CD4-positive, alpha-beta T cell treated with Interleukin-15 for 1 hour (primary cell): ENCODE measurements at places on chromosomes 11 and 22.
A peak's percentile ranks its signal among the peaks of the same experiment; 100 is the strongest.

DNA sequence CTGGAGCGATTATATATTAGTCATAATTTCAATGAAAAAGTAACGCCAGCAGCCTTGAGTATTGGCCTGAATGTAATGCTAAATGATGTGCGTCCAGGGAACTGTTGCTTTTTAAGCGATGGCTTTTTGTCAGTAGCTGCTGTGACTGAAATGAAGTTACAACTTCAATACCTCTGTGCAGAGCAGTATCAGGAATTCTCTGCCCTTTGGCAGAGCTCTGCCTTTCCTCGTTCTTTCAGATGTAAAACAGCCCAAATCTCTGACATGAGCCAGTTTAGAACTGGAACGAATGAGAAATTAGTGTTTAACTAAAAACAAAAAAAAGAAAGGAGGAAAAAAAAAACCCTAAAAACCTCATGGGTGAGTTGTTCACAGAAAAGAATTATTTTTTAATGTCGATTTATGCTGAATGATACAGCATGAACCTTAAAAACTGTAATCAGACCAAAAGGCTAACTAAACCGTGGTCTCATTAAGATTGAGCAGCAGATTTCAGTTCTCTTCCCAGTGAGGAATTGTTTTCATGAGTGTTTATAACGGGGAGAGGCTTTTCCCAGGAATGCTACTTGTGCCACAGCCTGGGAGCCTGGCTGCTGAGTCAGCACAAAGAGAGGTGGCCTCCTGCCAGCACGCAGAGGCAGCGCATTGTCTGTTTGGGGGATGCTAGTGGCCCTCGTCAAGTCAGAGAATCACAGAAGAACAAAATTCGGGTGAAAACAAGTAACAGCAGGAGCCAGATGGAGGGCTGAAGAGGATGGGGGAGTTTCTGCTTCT is 146.2 kb upstream of the RASSF10 start:
- DNase-seq, result no peak

- no peak for DNase-seq
Observed at GRCh38 chr22:43627485-43628213, 184.5 kb downstream of the EFCAB6 start.

DNA sequence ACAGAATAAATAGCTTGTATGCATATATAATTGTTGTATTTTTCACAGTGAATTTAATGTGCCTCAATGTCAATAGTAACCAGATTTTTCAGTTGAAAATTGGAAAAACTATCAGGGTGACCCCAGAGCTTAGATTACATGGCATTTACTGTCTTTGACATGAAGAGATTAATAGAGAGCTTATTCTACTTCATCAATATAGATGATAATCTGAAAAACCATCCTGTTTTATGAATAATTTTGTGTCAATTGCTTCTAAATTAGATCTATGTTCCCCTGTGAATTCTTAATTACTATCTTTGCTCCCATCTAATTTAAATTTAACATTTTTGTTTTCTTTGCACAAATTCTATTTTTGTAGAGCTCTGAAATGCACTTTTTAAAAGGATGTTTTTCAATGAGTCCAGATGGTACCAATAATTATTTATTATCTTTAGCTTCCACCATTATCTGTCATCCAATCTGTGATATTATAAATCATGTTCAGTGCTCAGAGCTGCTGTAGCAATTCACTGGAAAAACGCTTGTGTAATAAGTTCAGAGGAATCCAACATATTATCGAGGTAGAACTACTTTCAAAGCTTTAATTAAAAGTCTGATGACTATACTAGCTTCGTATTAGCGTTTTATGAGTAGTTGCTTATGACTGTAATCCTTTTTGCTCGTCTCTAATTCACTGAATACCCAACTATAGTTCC is 291.4 kb downstream of the JRKL start:
- DNase-seq, result no peak

DNA sequence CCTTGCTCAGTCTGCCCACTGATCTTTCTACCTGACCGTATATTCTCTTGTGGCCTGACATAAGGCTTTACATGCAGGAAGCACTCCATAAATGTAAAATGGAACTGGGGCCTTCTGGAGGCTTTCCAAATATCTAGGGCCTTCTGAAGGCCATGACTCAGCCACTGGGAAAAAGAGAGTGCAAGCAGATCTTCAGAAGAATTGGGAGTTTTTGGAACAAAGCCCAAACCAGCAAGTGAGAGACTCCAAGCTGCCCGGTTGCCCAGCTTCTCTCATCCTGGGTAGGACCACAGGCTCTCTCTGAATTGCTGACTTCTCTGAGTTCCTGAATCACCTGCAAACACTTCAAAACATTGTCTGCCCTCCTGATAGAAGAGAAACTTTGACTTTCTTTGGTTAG is 107.9 kb upstream of the BMAL1 start:
- DNase-seq, result no peak

DNA sequence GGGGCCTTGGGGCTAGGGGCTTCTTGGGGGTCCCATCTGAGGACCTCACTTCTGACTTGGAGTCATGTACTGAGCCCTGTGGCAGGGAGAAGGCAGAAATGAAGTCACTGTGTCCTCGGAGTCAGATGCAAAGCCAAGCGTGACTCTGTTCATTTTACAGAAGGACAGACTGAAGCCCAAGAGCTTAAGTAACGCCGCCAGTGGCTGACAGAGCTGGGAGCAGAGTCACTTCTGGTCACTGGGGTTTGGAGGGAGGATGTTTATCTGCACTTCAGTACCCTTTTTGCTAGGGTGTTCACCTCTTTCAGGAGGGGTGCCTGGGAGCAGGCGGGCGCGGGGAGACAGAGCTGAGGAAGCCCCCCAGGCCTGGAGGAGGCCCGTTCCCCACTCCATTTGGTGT is 10.7 kb downstream of the CD6 start:
- DNase-seq, result no peak

DNA sequence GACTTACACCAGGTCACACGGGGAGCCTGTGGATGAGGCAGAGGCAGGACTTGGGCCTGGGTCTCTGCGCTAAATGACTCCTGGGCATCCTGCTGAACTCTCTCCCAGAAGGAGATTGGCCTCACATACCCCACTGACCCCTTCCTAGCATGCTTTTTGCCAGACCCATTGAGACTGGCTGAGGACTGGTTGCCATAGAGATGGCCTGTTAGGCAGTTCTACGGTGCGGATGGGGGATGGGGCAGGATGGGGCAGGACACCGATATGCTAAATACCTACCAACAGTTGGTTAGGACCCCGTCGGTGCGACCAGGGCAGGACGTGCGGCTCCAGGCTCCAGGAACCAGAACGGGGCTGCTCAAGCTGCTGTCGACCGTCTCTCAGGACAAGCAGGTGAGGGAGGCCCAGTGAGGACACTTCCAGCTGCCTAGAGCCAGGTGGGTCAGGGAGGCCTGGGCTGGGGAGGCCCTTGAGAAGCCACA is at the start of gene TSGA10IP:
Gene TSGA10IP (plus strand): TSS at position 51 of the 482 bp plus-strand sequence. CDS start 196 bp downstream, at position 247.
- no peak for DNase-seq

- no peak for DNase-seq
Observed at GRCh38 chr11:12803086-12803826, 129.0 kb downstream of the TEAD1 start.

DNA sequence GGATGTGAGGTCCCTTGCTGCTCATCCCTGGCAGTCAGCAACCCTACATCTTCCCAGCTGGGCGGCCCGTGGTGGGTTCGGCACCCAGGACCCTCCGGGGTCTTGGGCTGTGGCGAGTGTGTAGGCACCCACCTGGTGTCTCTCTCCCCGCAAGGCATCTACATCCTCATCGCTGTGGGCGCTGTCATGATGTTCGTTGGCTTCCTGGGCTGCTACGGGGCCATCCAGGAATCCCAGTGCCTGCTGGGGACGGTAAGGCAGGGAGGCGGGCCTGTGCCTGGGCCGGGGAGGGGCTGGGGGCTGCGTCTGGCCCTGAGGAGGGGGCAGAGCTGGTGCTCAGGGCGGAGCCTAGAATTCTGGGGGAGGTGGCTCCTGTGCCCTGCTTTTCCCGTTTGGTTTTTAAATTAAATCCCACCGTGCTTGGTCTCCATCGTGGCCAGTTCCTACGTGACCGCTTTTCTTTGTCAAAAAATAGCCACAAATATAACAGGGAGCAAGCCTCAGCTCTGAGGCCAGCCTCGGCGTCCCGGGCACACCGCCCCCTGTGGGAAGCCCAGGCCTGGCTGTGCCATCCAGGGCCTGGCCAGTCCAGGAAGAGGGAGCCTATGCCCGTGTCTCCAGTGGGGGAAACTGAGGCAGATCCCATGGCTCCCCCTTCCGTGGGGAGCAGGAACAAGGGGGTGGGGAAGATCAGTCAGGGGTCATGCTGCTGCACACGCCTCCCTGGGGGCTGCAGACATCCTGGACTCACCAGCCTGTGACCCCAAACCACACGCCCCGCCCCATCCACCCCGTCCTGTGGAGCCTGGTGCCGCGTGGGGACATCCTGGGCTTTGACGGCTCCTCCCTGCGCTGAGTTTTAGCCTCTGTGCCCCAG is 6.4 kb upstream of the TSSC4 start:
- peak; percentile 66 for DNase-seq

DNA sequence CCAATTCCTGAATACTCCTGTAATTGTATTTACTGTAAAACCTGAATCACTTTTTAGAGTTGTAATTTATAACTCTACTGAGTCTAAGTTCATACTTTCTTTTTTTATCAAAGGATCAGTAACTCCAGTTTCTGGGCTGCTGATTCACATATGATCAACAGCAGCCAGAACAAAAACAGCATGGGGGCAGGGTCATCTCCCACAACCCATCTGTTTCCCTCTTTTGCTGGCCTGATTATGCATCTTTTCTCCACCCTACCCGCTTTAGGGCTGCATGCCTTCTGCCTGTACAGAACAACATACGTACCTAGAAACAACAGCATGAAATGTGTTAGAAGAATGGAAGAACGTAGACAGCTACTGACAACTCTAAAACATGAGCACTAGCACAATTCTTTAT is 76.0 kb downstream of the MRTFA start:
- no peak for DNase-seq

- DNase-seq, result no peak
Observed at GRCh38 chr11:57190548-57190947, 8.8 kb downstream of the LRRC55 start.

GRCh38 chr11:123547180-123547579 is 107.2 kb downstream of the SCN3B start:
- DNase-seq, result no peak

GRCh38 chr11:4085575-4085974 is 9.0 kb upstream of the RRM1 start:
- DNase-seq, result no peak
